ENCODE measurements at places on chromosomes 4 and X. TPM values are rescaled to one million over a fixed set of nuclear protein-coding genes. Genes with fewer than 3 reads are reported as not detected.

Gene ITGB1BP2
- 2.0 TPM for total RNA-seq

Gene ATG4A
- total RNA-seq = 15.2 TPM

Gene PPP1R3F
- total RNA-seq = 4.6 TPM

Gene SMR3B
- total RNA-seq = not detected

Gene MXRA5
- total RNA-seq = 10.1 TPM

Gene ZNF182
- total RNA-seq = 2.3 TPM

Gene SPANXC
- not detected for total RNA-seq

Gene PRIMPOL
- 16.8 TPM for total RNA-seq

Gene TRIM61
- 2.7 TPM for total RNA-seq

Gene DAPP1
- not detected for total RNA-seq
